ENCODE measurements at places on chromosomes 5 and 9.

- peak; percentile 66 for DNase-seq
Measured at GRCh38 chr5:115180165-115180709, 10.5 kb upstream of the TRIM36 start.

GRCh38 chr5:32182463-32183063, 8.4 kb upstream of the GOLPH3 start:
- peak; percentile 51 for DNase-seq

- DNase-seq: peak; percentile 37
Measured at GRCh38 chr5:140039561-140039960, 3.5 kb downstream of the NRG2 start.

- no peak for DNase-seq
Measured at GRCh38 chr9:114757984-114758383, 47.9 kb downstream of the TNFSF15 start.

DNA sequence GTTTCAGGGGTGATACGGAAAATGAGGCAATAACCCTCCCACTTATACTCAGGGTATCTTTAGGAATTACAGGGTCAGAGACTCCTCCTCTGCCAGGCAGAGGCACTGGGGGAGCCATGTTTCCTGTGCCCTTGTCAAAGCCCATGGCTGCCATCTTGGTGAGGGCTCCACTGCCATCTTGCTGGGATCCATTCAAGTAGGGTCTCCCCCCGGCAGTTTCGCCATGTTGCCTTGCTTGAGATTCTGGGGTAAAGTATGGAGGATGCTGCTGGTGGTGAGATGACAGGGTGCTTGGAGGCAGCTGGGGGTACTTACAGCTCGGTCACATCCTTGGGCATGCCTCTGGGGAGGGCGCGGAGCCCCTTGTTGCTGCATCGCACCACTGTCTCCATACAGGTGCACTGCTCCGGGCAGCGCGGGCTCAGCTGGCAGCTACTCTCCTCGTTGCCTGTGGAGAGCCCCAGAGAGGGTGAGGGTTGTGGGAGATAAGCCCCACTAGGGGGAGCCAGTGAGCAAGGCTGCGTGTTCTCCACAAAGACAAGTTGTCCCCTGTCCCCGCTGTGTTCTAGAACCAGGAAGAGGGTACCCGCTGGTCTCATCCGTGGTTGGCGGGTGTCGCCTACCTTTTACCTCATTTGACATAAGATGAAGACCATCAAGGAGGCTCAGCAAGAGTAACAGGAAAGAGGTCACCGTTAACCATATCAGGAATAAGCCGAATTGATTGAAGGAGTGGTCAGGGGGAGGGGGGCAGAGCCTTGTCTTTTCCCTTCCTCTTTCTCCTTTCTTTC, 169.0 kb upstream of the PANK3 start:
- DNase-seq: peak; percentile 76

GRCh38 chr9:84694248-84694647, 24.7 kb downstream of the NTRK2 start:
- DNase-seq: peak; percentile 49

GRCh38 chr5:90135779-90136378, 273.7 kb downstream of the CETN3 start:
- no peak for DNase-seq

GRCh38 chr5:72386639-72387038, 66.5 kb downstream of the PTCD2 start:
- no peak for DNase-seq

- DNase-seq: peak; percentile 8
Measured at GRCh38 chr5:55037046-55037771, 13.2 kb downstream of the GZMK start.

DNA sequence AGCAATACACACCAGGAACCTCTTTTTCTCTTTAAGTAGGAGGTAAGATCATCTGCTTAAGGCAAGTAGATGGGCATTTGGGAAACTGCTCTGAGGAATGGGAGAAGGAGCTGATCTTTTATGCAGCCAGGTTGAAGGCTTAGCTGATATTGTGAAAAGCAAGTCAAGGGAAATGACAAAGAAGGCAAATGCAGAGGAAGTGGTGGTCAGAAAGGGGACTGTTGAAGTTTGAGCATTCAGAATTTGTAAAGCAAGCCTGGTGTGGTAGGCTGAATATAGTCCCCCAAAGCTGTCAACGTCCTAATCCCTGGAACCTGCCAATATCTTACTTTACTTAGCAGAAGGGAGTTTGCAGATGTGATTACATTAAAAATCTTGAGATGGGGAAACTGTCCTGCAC, 128.9 kb downstream of the ADAMTS12 start:
- no peak for DNase-seq

GRCh38 chr9:100088202-100088601, 10.6 kb downstream of the ERP44 start:
- DNase-seq: no peak

- DNase-seq: no peak
Measured at GRCh38 chr5:135135530-135136226, 101.7 kb upstream of the PITX1 start.
